ENCODE measurements at places on chromosomes 5 and 9.
A peak's percentile ranks its signal among the peaks of the same experiment; 100 is the strongest.

GRCh38 chr5:14663734-14664269, 716 bp upstream of the OTULIN start:
- H3K36me3 ChIP-seq = no peaks in the 10 kb centered on the region
- H3K27me3 ChIP-seq = no peaks in the 10 kb centered on the region
- H3K4me3 ChIP-seq = peak overlapping the region; percentile 79
- peaks cover 4% of the 10 kb centered on the region for H3K4me1 ChIP-seq
- peak overlapping the region; percentile 56 for H3K27ac ChIP-seq

DNA sequence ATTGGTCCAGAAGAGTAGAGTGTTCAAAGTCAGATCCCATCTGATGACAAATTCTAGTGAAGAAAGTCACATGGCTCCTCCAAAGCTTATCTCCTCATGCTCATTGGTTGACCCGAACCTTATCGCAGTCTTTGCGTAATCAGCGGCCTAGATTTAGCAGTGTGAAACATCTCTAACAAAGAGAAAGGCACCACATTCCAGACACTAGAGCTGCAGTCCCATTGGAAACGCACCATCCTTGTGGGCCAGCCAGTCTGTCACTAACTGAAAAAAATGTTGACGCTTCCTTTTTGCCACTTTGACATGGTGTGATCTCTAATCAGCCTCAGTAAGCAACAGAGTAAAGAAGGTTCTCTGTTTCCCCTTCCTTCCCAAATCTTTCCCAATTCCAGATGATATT, 458.0 kb upstream of the WWC1 start:
- no peaks in the 10 kb centered on the region for H3K36me3 ChIP-seq
- no peak for DNase-seq
- H3K4me1 ChIP-seq = no peaks in the 10 kb centered on the region
- H3K4me3 ChIP-seq = no peak overlapping the region
- no peaks in the 10 kb centered on the region for H3K27me3 ChIP-seq

DNA sequence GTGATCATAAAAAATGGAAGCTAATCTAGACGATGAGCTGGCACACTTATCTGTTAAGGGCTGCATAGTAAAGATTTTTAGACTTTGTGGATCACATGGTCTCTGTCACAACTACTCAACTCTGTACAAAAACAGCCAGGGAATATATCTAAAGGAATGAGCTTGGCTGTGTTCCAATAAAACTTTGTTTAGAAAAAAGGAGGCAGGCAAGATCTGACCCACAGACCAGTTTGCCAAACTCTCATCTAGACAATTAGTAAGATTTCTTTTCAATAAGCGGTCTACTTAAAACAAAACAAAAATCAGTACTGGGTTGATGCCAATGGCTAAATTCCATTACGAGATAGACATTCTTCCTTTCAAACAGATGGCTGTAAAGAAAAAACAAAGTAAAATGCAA, 53.0 kb upstream of the RETREG1 start:
- H3K4me3 ChIP-seq = no peak overlapping the region
- peaks cover 14% of the 10 kb centered on the region for H3K4me1 ChIP-seq
- peak overlapping the region; percentile 5 for H3K27ac ChIP-seq
- DNase-seq = no peak
- no peaks in the 10 kb centered on the region for H3K27me3 ChIP-seq
- H3K36me3 ChIP-seq = no peaks in the 10 kb centered on the region

GRCh38 chr9:35406183-35406959, 83.5 kb upstream of the RUSC2 start:
- no peaks in the 10 kb centered on the region for H3K36me3 ChIP-seq
- H3K27me3 ChIP-seq = no peaks in the 10 kb centered on the region
- no peak overlapping the region for H3K27ac ChIP-seq
- peak; percentile 70 for DNase-seq
- no peaks in the 10 kb centered on the region for H3K4me1 ChIP-seq
- no peak overlapping the region for H3K4me3 ChIP-seq

GRCh38 chr5:142356716-142357468, 32.1 kb upstream of the SPRY4 start:
- H3K4me3 ChIP-seq = peak overlapping the region; percentile 80
- H3K36me3 ChIP-seq = no peaks in the 10 kb centered on the region
- H3K27me3 ChIP-seq = no peaks in the 10 kb centered on the region
- H3K4me1 ChIP-seq = peaks cover 2% of the 10 kb centered on the region
- H3K27ac ChIP-seq = peak overlapping the region; percentile 95

DNA sequence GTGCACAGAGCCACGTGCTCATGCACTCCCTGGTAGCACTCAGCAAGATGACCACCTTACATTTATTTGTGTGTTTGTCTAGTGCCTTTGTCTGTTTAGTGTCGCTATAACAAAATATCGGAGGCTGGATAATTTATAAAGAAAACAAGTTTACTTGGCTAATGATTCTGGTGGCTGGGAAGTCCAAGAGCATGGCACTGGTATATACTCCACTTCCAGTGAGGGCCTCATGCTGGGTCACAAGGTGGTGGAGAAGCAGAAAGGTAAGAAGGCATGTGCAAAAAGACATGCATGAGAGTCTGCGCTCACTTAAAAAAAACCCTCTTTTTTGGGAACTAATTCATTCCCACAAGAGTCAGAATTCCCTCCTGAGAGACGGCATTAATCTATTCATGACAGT, 52.5 kb upstream of the BOD1 start:
- no peak for DNase-seq
- no peaks in the 10 kb centered on the region for H3K36me3 ChIP-seq
- H3K4me3 ChIP-seq = no peak overlapping the region

DNA sequence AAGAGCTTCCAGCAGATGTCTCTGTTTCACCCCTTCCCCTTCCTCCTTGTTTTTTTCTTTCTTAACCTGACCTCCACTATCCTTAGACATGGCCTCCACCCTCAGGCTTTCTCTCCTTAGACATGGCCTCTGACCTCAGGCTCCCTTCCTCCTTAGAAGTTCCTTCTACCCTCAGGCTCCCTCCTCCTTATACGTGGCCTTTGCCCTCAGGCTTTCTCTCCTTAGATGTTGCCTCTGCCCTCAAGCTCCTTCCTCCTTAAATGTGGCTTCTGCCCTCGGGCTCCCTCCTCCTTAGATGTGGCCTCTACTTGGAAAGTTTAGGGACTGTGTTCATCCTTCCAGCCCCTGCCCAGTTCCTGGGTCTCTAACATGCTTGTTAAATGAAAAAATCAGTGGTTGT, 180.4 kb upstream of the S1PR3 start:
- no peak overlapping the region for H3K27ac ChIP-seq
- H3K4me1 ChIP-seq = peaks cover 2% of the 10 kb centered on the region
- no peaks in the 10 kb centered on the region for H3K36me3 ChIP-seq
- H3K4me3 ChIP-seq = no peak overlapping the region
- DNase-seq = no peak

GRCh38 chr9:137482094-137482781, 23.1 kb upstream of the NSMF start:
- peak overlapping the region; percentile 30 for H3K27ac ChIP-seq
- H3K36me3 ChIP-seq = no peaks in the 10 kb centered on the region
- H3K4me3 ChIP-seq = no peak overlapping the region
- peak; percentile 67 for DNase-seq

- H3K27me3 ChIP-seq = no peaks in the 10 kb centered on the region
- DNase-seq = no peak
- peak overlapping the region; percentile 56 for H3K27ac ChIP-seq
- H3K36me3 ChIP-seq = no peaks in the 10 kb centered on the region
- no peak overlapping the region for H3K4me3 ChIP-seq
- H3K4me1 ChIP-seq = peaks cover 7% of the 10 kb centered on the region
These were observed 50.0 kb downstream of the GSN start for GRCh38 chr9:121317737-121318630.

DNA sequence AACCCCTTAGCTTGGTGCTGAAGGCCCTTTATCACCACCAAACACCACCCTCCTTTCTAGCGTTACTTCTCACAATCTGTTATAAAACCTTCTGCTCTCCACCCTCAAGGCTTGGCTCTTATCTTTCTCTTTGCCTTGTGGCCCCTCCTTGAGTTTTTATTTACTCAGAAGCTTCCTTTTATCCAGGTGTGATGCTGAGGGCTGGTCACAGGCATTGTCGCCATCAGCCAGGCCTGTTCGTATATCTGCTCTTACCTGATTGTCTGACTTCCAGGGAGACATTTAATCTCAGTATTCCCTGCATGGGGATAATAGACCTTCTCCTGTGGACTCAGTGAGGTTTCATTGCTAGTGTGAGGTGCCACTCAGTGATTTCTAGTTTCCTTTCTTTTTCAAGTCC, 34.2 kb downstream of the MEGF10 start:
- no peaks in the 10 kb centered on the region for H3K27me3 ChIP-seq
- no peaks in the 10 kb centered on the region for H3K4me1 ChIP-seq
- DNase-seq = no peak
- H3K36me3 ChIP-seq = no peaks in the 10 kb centered on the region
- no peak overlapping the region for H3K27ac ChIP-seq
- no peak overlapping the region for H3K4me3 ChIP-seq

DNA sequence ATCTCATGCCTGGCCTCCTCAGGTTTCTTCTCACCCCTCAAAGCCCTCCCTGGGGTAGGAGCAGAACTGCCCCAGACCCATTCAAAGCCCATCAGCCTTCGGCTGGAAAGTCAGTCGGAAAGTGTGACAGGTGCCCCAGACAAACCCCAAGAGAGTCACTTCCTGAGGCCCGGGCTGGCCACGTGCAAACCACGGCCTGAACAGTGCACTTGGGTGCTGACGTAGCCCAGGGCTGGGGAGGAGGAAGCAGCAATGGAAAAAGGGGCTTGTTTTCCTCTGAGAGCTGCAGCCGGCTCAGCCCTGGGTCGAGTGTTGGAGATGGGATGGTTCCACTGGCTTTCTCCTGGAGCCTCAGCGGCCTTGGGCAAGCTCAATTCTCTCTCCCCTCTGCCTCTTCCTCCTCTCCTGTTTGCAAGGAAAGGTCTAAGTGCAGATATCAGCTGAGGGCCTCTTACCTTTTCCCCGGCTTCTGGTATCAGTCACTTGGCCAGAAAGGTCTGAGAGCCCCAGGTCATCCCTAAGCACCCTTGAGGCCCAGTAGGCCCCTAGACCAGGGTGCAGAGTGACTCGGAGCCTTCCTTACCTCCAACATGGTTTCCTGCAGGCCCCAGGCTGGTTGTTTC, 5.9 kb upstream of the EGR1 start:
- peaks cover 3% of the 10 kb centered on the region for H3K4me1 ChIP-seq
- H3K36me3 ChIP-seq = no peaks in the 10 kb centered on the region
- no peak for DNase-seq
- H3K4me3 ChIP-seq = no peak overlapping the region

DNA sequence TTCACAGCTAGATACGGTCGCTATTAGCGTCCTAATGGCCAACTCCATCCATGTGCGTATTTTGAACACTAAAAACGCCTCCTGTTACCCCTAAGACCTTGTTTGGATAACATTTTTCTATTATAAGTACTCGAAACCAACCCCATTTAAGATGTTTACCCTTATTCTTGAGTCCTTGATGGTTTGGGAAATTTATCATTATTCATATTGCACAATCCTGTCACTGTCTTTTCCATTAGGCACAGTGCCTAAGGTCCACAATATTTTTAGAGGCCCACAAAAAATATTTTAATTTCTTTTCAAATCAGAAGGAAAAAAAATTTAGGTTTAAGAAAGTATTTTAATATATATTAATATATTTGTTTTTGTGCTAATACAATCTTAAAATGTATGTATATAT, 1.3 kb upstream of the LIFR start:
- no peaks in the 10 kb centered on the region for H3K27me3 ChIP-seq
- H3K27ac ChIP-seq = peak overlapping the region; percentile 92
- no peaks in the 10 kb centered on the region for H3K36me3 ChIP-seq
- H3K4me3 ChIP-seq = peak overlapping the region; percentile 93
- DNase-seq = no peak

DNA sequence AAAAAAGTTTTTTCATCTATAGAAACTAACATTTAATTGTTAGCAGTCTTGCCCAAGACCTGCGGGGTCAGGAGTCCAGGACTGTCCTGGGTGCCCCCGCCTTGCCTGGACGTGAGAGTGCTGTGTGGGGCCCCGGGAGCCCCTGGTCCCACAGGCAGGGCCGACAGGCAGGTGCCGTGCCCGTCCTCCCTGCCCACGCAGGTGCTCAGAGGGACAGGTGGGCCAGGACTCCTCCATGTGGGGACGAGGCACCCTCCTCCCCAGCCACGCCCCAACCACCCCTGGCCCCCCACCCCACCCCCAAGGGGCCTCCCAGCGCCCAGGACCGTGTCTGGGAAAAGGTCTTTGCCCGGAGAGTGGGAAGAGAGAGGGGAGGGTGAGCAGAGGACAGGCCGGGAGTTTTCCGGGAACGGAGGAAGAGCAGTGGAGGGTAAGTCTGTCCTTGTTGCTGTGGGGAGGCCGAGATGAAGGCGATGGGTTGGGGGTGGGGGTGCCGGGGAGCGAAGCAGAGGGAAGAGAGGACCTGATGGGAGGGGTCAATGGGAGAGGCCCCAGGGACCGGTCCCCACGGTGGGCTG, 2.7 kb upstream of the LCN12 start:
- no peaks in the 10 kb centered on the region for H3K27me3 ChIP-seq
- H3K4me3 ChIP-seq = peak overlapping the region; percentile 44
- peaks cover 7% of the 10 kb centered on the region for H3K4me1 ChIP-seq
- no peaks in the 10 kb centered on the region for H3K36me3 ChIP-seq
- peak overlapping the region; percentile 62 for H3K27ac ChIP-seq

DNA sequence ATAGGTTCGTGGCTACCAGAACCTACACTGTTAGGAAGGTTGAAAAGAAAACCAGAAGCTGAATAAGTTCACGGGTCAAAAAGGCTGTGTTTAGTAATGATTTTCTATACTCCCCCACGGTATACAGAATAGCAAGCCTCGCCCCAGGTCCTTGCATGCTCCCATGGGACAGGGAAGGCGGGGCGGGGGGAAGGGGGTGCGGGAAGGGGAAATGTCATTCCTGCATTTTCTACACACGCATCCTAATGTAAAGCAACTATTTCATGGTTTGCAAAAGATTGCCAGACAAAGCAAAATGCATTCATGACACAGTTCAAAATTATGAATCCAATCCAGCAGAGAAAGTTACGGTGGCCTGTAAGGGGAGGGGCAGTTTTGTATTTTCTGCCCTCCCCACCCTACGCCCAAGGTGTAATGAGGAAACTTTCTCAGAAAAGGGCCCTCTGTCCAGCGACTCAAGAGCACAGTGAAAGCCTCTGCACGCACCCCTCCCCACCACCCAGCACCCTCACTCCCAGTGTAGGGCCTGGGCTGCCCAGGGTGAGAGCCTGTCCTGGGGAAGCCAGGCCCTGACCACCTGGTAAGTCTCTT, 105.2 kb downstream of the ROR2 start:
- H3K27ac ChIP-seq = peak overlapping the region; percentile 8
- no peak overlapping the region for H3K4me3 ChIP-seq
- H3K36me3 ChIP-seq = no peaks in the 10 kb centered on the region
- peaks cover 15% of the 10 kb centered on the region for H3K4me1 ChIP-seq

- no peak for DNase-seq
- H3K27me3 ChIP-seq = no peaks in the 10 kb centered on the region
- no peak overlapping the region for H3K4me3 ChIP-seq
- H3K36me3 ChIP-seq = no peaks in the 10 kb centered on the region
- H3K27ac ChIP-seq = no peak overlapping the region
These were observed 16.9 kb downstream of the DNAJC18 start for GRCh38 chr5:139422307-139422893.

Measured in ovary (tissue), 10 donors.